ENCODE measurements at places on chromosomes 4 and X. TPM values are rescaled to one million over a fixed set of nuclear protein-coding genes. Genes with fewer than 3 reads are reported as not detected.

DNA sequence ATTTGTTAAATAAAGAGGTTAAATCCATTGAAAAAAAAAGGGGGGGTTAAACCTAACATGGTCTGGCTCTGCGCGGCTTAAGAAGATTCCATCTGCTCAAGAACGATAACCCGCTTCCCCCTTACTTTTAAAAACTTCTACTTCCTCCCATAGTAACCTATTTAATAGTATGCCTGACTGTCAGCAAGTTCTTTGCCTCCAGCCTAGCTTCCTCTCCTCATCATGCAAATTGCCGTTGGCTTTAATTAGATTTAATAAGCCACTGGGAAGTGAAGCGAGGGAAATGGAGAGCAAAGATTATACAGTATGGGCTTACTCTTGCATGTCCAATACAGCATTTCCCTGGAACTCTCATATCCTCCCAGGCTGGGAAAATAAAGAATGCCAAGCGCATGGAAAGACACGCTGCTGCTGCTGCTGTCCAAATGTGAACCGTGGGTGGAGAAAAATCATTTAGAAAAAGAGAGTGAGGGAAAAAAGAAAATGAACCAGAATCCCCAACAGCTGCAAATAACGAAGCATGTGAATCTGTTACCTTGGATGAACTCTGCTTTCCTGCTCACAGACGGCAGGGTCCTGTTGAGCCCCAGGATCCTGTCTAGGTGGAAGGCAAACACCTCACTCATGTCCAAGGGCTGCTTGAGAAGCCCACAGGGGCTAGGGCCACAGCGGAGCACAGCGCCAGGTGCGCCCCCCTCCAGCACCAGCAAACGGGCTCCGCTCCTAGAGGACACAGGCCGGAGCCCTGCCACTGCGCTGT lies 2.7 kb downstream of the GASK1B start:
- H3K36me3 ChIP-seq: no peaks in the 10 kb centered on the region
- peak overlapping the region; percentile 29 for H3K4me3 ChIP-seq
- H3K27me3 ChIP-seq: no peaks in the 10 kb centered on the region
- no peak for DNase-seq

GRCh38 chr4:123786920-123787319 lies 390.3 kb downstream of the SPRY1 start:
- H3K27ac ChIP-seq: no peak overlapping the region
- DNase-seq: peak; percentile 19
- H3K36me3 ChIP-seq: no peaks in the 10 kb centered on the region
- no peaks in the 10 kb centered on the region for H3K27me3 ChIP-seq
- no peaks in the 10 kb centered on the region for H3K4me1 ChIP-seq
- no peak overlapping the region for H3K4me3 ChIP-seq

DNA sequence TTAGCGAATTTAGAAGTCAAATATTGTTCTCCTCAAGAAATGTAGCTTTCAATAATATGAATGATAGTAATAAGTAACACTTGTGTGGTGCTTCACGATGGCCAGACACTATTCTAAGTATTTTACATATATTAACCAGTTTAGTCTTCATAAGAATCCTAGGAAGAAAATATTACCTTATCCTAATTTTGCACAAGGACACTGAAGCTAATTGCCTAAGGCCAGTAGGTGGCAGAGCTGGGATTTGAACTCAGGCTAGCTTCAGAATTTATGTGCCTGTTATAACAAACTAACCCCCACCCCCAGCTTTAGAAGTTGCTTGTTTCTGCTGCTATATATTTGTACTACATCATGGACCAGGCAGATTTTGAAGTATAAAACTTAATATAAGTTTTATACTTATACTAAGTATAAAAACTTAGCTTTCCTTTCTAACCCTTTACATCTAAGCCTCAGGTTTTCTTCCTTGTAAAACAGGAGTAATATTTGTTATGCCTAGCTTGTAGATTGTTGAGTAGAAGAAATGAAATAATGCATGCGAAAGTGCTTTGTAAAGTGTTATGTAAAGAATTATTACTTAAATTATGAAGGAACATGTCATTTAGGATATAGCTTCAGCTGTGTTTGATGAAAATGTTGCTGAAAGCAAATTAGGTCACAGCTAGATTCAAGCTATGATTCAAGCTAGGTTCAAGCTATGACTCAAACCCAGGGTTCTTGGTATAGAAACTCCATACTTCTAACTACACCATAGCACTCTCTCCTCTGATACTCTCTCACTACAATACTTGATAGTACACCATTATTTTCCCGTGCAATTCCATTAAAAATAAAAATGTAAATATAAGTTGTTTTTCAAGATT lies 4.2 kb upstream of the CDS1 start:
- peak; percentile 21 for DNase-seq
- no peak overlapping the region for H3K27ac ChIP-seq
- peaks cover 6% of the 10 kb centered on the region for H3K4me1 ChIP-seq
- H3K36me3 ChIP-seq: no peaks in the 10 kb centered on the region
- no peak overlapping the region for H3K4me3 ChIP-seq
- H3K27me3 ChIP-seq: no peaks in the 10 kb centered on the region

Gene MRPL1
- 23.4 TPM for total RNA-seq

Gene XAGE1A
- not detected for total RNA-seq

DNA sequence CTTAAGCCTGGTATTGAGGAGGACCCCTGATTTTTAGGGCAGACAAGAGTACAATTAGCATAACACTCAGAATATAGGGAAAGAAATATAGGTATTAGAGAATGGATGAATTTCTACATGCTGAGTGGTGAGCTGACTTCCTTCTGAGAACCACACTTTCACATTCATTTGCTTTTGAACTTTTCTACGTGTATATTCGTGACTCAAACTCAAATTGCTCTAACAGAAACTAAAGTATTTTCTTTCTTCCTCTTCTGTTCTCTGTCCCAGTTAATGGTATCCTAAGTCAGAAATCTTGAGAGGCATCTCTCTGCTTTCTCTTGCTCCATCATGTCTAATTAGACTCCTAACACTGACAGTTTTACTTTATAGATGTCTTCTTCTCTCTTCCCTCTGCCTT lies 103.2 kb upstream of the CITED1 start:
- H3K27ac ChIP-seq: no peak overlapping the region
- no peak overlapping the region for H3K4me3 ChIP-seq
- H3K36me3 ChIP-seq: no peaks in the 10 kb centered on the region

Gene MAMLD1
- 3.4 TPM for total RNA-seq

Gene KLHL34
- not detected for total RNA-seq

Gene REPS2
- total RNA-seq: 19.7 TPM

DNA sequence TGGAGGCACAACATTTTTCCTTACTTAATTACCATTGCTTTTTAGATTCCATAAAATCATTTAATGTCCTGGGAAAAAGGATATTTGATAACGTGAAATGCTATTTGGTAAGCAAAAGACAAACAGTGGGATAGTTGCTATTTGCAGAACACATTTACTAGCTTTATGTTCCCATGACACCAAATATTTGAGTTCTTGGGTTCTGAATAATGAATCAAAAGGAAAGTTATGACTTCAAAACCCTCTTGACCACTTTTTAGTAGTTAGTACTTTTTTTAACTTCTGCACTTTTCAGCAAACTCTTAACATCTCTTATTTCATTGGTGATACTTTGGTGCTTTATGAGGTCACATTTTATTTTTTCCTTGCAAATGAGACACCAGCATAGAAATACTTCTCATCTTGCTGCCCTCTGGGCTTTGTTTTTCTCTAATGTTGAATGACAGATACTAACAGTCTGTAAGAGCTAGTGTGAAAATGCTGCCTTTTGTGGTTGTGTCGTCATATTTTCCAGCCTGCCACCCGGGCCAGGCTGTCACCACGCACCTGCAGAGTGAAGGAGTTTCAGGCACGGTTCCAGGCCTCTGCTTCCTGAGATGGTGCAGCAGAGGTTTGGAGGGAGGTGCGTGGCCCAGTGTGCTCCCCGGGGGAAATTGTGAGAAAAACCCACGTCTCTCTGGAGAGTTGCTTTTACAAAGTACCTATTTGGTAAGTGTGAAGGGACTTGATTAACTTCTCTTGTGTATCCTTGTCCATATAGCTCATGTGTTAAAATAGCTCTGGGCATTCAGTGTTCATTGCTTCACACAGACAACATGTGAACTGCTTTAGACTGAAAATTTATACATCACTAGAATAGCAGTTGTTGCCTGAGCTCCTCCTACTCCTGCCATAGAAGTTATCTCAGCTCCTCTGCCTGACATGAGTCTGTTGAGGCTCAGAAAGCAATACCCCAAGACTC lies 34.7 kb downstream of the MSL3 start:
- no peaks in the 10 kb centered on the region for H3K27me3 ChIP-seq
- H3K27ac ChIP-seq: no peak overlapping the region
- peak; percentile 38 for DNase-seq
- H3K36me3 ChIP-seq: no peaks in the 10 kb centered on the region
- H3K4me3 ChIP-seq: no peak overlapping the region
- no peaks in the 10 kb centered on the region for H3K4me1 ChIP-seq

Gene MAGEC2
- total RNA-seq: not detected

GRCh38 chr4:1447676-1448588 lies 41.7 kb upstream of the NKX1-1 start:
- H3K4me1 ChIP-seq: no peaks in the 10 kb centered on the region
- H3K36me3 ChIP-seq: no peaks in the 10 kb centered on the region
- DNase-seq: no peak
- no peaks in the 10 kb centered on the region for H3K27me3 ChIP-seq
- H3K4me3 ChIP-seq: no peak overlapping the region
- no peak overlapping the region for H3K27ac ChIP-seq

DNA sequence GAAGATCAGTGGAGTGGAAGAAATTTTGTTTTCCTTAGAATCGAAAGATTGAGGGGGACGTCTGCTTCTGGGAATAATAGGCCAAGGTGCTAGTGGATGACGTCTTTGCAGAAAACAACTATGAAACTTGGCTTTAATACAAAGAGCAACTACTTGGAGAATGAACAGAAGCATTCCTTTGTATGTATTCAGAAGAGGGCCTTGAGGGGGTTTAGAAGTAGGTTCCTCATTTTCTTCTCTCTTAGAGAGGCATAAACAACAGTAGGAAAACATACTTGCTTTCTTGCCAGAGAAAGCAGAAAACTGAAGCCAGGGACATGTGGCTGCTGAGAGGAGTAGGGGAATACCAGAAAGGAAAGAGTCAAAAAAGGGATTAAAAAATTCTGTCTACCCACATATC lies 167.8 kb downstream of the ZNF330 start:
- no peak overlapping the region for H3K27ac ChIP-seq
- H3K4me3 ChIP-seq: no peak overlapping the region
- H3K27me3 ChIP-seq: no peaks in the 10 kb centered on the region
- DNase-seq: no peak
- H3K36me3 ChIP-seq: no peaks in the 10 kb centered on the region
- H3K4me1 ChIP-seq: no peaks in the 10 kb centered on the region

Gene TLR7
- total RNA-seq: 0.78 TPM

- H3K27me3 ChIP-seq: no peaks in the 10 kb centered on the region
- H3K36me3 ChIP-seq: no peaks in the 10 kb centered on the region
- no peak for DNase-seq
- H3K4me3 ChIP-seq: no peak overlapping the region
- H3K27ac ChIP-seq: no peak overlapping the region
Measured at GRCh38 chr4:98516042-98516440, 142.4 kb downstream of the TSPAN5 start.

DNA sequence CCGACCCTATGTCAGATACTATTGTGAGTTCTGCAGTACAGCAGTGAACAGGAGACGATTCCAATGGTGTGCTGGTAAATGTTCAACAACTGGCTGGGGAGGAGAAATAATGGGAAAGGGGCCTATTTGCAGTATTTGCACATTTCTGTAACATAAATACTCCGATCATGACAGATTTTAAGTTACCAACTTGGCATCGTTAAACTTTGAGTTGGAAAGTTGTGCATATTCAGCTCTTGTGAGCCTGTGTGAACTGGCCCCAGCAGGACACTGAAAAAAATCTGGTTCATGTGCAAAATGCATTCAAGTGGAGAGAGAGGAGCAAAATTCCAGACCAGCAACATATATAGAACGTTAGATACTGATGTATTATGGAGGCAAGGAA lies 175.0 kb downstream of the MAPK10 start:
- H3K36me3 ChIP-seq: no peaks in the 10 kb centered on the region
- no peak for DNase-seq

Gene SPANXC
- not detected for total RNA-seq

Gene USP51
- total RNA-seq: 0.99 TPM

Gene NUDT6
- total RNA-seq: 6.2 TPM

Gene FGF2
- 2.3 TPM for total RNA-seq

Gene FAM9C
- not detected for total RNA-seq

Gene HSPA4L
- total RNA-seq: 3.6 TPM

GRCh38 chr4:54647070-54647469 lies 10.7 kb upstream of the KIT start:
- DNase-seq: no peak
- H3K4me3 ChIP-seq: no peak overlapping the region
- no peaks in the 10 kb centered on the region for H3K27me3 ChIP-seq
- no peaks in the 10 kb centered on the region for H3K36me3 ChIP-seq
- no peak overlapping the region for H3K27ac ChIP-seq

- H3K36me3 ChIP-seq: no peaks in the 10 kb centered on the region
- H3K27me3 ChIP-seq: no peaks in the 10 kb centered on the region
- H3K4me3 ChIP-seq: no peak overlapping the region
Measured at GRCh38 chr4:116058129-116058528, 944.7 kb upstream of the NDST4 start.

GRCh38 chr4:23882976-23883531 lies 6.8 kb downstream of the PPARGC1A start:
- H3K27me3 ChIP-seq: no peaks in the 10 kb centered on the region
- H3K4me3 ChIP-seq: no peak overlapping the region
- H3K36me3 ChIP-seq: no peaks in the 10 kb centered on the region
- H3K4me1 ChIP-seq: no peaks in the 10 kb centered on the region
- peak overlapping the region; percentile 28 for H3K27ac ChIP-seq
- DNase-seq: no peak

Gene CXCL8
- total RNA-seq: 3.9 TPM

GRCh38 chr4:2791518-2792395 lies 1.1 kb upstream of the SH3BP2 start:
- no peaks in the 10 kb centered on the region for H3K27me3 ChIP-seq
- no peak overlapping the region for H3K4me3 ChIP-seq
- H3K36me3 ChIP-seq: no peaks in the 10 kb centered on the region
- peaks cover 53% of the 10 kb centered on the region for H3K4me1 ChIP-seq
- DNase-seq: no peak

Gene SUPT20HL1
- not detected for total RNA-seq

Gene CHRDL1
- 16.5 TPM for total RNA-seq

GRCh38 chr4:161817914-161818313 lies 345.9 kb downstream of the FSTL5 start:
- H3K4me1 ChIP-seq: no peaks in the 10 kb centered on the region
- H3K27me3 ChIP-seq: no peaks in the 10 kb centered on the region
- no peak overlapping the region for H3K27ac ChIP-seq
- no peak for DNase-seq
- no peaks in the 10 kb centered on the region for H3K36me3 ChIP-seq

DNA sequence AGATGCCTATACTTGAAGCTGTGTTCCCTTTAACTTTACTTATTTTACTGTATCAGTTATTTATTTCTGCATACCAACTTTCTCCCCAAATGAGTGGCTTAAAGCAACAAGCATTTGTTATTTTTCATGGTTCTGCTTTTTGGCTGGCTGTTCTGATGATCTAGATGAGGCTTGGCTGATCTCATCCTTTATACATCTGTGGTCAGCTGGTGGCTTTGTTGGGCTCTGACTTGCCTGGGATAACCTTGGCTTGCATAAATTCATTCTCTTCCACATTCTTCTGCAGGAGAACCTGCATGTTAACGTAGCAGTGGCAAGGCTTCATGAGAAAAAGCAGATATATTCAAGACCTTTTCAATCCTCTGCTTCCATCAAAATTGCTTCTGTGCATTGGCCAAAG lies 1317.6 kb downstream of the ADGRL3 start:
- no peak overlapping the region for H3K4me3 ChIP-seq
- no peak for DNase-seq
- no peak overlapping the region for H3K27ac ChIP-seq
- H3K36me3 ChIP-seq: no peaks in the 10 kb centered on the region
- no peaks in the 10 kb centered on the region for H3K4me1 ChIP-seq
- no peaks in the 10 kb centered on the region for H3K27me3 ChIP-seq

Gene ANXA3
- total RNA-seq: 65.1 TPM

Measured in body of pancreas (tissue), 4 donors.